Activated naive CD8-positive, alpha-beta T cell treated with anti-CD3 and anti-CD28 coated beads, Interleukin-2, amount 50 U/mL, for 16 hours (primary cell): ENCODE measurements at places on chromosomes 12 and 14.

DNA sequence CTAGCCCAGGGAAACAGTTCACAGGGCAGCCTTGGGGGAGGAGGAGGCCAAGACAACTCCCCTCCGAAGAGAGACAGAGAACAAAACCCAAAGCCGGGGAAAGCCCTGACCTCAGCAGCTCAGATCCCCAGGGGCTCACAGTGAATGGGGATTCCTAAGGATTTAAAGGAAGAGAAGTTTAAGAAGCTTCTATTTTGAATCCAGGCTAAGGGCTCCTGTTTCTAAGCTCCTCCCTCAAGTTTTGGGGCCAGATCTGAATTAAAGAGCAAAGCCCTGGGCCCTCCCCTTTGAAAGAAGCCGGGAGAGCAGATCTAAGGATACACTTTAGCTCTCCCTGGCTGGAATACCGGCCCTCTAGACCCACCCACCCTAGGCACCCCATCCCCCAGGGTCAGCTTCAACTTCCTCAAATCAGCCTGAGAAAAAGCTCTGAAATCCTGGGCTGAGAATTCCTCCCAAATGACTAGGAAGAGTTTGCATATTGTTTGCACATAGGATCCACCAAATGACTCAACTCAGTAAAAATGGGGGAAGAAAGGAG, 3.9 kb downstream of the KDM2B start:
- DNase-seq: no peak

DNA sequence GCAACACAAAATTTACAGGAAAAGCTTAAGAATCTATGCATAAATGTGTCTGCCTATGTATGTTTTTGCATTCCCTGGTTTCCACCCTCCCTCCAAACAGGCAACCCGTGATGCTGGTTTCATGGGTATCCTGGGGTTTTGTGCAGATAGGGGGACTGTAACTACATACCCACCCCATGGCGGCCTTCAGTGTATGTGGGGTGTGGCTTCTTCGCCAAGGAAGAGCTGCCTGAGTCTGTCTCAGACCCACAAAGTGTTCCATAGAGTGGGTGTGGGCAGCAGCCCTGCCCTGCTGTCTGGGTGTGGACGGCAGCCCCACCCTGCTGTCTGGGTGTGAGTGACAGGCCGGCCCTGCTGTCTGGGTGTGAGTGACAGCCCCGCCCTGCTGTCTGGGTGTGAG, 174.8 kb downstream of the ADGRD1 start:
- no peak for DNase-seq

DNA sequence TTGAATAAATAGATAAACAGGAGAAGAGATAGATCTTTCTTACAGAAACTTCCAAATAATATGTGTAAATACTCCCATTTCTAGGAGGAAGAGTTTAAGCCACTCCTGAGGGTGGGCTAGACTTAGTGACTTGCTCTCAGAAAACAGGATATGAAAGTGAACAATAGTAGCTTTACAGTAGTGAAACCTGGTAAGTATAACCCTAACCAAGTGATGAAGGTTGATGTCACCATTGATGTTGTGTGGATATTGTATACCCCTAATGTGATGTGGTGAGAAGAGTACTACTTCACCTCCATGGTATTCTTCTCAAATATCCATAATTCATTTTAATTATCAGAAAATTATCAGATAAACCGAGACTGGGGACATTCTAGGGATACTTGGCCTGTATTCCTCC, 20.9 kb downstream of the AKAP6 start:
- DNase-seq: no peak

DNA sequence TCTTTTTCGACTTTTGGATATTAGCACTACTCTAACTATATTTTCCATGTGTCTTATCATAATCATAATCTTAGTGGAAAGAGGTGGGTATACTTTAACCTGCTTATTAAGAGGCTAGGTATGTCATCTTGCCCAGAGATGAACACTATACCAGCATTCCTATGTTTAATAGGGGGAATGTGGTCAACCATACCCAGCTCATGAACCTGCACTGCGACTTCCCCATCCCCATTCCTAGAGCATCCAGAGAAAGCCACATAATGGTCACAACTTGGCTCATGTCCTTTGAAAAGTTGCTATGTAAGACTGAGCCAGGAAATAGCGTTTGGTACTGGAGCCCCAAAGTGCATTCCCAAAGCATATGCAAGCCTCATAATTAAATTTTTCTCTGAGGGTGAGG, 55.2 kb downstream of the TMCC3 start:
- no peak for DNase-seq

DNA sequence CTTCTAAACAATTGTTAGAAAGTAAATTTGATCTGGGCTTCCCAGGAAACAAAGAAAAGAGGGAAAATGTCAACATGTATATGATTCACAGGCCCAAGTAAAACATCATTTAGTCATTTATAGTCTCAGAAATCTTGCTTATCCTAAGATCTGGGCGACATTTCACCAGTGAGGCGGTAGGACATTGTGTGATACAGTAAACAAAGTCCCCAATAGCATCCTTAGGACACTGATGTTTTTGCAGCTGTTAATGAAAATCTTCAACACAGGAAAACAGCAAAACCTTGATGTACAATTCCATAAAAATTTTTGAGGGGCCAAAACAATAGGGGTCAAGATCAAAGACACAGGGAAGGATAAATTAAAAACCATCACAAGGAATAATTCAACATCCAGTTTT, 20.2 kb downstream of the LMO3 start:
- no peak for DNase-seq
